ENCODE measurements at places on chromosomes 7 and 10.

DNA sequence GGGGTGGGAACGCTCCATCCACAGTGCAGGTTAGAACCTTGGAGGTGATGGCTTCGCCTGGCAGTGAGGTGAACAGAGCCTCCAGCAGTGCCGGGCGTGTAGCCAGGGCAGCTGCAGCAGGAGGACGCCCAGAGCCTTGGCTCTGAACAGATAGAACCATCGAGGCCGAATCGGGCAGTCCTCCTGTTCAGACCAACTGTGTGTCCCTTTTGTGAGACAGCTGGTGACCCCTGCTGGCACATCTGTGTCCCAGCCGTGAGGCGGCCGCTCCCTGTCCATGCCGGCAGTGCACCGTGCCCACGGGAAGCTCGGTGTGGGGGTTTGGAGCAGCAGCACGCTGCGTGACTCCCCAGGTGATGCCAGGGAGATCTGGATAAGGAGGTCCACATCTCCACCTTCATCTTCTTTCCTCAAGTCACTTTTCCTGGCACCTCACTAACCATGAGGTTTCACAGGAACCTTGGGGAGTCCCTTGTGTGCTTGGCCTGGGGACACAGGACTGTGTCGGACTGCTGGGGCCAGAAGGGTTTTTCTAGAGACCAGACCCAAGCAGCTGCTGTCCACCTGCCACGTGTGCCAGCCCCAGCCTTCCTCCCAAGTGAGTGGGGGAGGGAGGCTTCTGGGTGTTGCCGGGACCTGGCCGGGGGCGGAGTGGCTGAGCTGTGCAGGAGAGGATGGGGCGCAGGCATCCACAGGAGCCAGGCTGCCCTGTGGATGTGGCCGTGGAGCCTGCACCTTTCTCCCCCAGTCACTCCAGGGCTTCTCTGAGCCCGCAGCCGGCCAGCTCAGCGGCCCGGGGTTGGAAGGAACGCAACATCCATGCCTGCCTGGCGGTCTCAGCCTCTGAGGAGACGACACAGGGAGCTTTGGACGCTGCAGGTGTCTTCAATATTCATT, 69.4 kb downstream of the DNAJB6 start:
- no peak for DNase-seq

- no peak for DNase-seq
These were observed 172.1 kb upstream of the PHYHIPL start for GRCh38 chr10:59004392-59004791.

DNA sequence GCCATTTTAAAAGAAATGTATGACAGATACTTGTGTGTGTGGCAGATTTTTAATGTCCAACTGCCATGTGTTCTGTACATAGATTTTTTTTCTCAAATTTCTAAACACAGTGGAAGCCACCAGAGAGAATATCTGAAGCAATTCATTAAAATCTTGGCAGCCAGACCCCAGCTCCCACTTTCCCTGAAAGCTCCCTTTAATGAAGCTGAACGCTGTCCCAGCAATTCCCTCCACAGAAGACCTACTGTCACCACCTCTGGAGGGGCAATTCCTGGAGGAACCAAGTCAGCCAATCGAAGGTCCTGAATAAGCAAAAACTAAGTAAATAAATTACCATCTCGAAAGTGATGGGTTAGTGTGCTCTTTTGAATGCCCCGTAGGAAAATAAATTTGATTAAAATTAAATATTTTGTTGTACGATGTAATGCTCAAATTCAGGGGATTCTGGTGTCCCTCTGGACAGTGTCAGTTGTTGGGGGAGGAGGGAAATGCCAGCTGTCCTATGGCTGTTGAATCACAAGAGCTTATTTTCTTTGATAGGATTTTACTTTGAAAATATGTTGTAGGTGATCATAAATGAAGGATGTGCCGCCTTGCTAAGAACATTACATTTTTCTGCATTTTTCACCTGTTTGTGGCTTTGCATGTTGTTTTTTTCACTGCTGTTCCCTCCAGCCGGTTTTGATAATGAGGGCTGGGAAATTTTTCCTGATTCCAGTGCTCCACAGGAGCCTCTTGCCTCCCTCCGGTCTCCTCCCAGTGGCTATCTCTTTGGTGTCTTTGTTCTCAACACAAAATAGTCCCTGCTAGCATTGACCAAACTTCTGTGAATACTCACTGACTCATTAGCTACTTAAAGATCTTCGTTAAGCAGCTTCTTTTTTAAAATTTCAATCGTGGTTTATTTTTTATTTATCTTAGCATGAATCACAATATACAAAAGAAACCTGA, 9.2 kb upstream of the GSAP start:
- DNase-seq, result peak; percentile 24

DNA sequence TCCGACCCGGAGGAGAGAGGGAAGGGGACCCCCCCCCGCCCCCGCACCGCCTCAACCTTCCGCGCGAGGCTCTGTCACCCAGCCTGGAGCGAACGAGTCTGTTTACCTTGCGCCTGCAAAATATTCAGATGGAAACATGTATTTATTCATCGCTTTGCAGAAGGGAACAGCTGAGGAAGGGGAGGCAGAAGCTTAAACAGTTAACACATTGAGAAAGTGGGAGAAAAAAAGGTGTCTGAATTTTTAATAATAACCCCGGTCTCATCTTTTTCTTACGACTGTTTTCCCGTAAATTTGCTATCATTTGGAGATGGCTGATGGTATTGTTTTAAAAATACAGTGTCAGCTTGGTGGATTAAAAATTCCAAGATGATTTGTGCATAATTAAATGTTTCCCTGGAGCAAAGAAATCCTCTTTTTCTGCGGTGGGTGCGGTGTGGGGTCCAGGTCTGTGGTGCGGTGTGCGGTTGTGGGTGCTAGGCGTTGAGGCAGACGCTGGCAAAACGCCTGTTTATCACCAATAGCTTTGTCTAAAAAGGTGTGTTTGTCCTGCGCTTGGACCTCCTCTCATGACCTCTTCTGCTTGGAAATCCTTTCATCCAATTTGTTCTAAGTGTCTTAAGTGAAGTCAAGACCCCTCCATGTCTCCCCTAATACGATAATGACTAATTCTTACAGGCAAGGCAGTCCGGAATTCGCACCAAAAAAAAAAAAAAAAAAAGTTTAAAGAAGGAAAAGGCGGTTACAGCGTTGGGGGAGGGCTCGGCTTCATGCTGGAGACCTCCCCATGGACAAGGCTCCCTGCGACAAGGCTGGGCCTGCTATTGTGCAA, 1.6 kb downstream of the UNCX start:
- no peak for DNase-seq

GRCh38 chr7:140509789-140510188, 30.5 kb upstream of the MKRN1 start:
- DNase-seq, result no peak

DNA sequence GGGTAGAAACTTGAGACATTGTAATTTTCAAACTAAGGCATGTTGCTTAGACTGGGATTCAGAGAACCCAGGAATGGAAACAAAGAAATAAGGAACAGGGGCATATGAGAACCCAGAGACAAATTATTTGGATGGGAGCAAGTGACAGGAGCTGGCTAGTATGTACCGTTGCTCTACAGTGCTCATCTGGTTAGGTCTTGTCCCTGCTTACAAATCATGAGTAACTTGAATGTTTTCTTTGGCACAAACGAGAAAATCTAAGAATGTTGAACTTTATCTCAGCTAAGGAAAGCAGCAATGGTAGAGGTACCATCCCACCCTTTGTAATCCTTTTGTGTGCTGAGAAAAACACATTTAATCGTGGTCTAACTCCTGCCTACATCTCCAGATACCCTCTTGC, 116.0 kb upstream of the IMMP2L start:
- DNase-seq, result no peak

- DNase-seq, result no peak
These were observed 47.9 kb upstream of the MRLN start for GRCh38 chr10:59801171-59801570.

DNA sequence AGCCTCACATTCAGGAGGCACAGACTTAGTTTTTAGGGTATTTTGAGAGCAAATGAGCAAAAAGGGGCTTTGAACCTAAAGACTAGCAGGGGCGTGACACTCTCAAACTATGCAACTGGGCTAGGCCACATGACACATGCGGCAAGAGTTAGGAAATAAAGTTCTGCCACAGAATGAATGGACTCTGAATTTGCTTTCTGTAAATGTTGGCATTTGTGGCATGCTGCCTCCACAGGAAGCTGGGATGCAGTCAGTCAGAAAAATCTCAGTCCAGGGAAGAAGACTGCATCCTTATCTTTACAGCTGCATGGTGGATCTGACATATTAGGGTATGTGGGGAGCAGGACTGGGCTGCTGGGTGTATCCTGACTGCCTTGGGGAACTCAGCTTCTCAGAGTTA, 181.0 kb downstream of the COBL start:
- no peak for DNase-seq

GRCh38 chr7:47392241-47392759, 189.6 kb downstream of the TNS3 start:
- no peak for DNase-seq

DNA sequence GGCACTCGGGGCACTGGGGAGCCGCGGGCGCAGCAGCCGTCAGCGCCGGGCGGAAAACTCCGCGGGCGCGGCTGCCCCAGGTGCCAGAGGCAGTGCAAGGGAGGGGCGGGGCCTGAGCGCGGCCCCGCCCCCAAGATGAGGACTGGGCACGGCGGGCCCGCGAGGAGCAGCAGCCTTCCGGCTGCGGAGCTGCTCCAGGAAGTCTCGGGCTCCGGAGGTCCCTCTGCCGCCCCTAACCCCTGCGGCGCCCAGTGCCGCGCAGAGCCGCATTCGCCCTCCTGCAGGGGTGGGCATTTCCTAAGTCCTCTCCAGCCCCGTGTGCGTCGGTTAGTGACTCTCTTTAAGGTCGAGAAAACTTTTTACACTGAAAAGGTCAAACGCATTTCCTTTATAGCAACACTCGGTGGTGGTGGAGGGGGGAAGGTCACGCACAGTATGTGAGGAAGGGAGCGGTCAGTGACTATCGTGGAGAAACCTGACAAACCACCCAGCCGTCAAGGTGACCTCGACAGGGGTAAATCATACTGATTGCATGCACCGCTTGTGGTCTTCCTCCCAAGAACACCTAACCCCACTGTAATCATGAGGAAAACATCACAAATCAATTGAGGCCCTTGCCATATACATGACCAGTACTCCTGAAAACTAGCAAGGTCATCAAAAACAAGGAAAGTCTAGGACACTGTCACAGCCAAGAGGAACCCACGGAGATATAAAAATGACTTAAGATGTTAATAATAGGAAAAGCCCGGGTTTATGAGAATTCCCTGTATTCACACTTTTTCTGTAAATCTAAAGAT, at the start of gene ANXA11:
Gene ANXA11, minus strand, starts transcription at position 61 of the 800 bp plus-strand sequence. CDS start 32,676 bp downstream, outside the sequence.
- DNase-seq, result peak; percentile 60

GRCh38 chr10:118209215-118209614, 132.9 kb downstream of the FAM204A start:
- no peak for DNase-seq

DNA sequence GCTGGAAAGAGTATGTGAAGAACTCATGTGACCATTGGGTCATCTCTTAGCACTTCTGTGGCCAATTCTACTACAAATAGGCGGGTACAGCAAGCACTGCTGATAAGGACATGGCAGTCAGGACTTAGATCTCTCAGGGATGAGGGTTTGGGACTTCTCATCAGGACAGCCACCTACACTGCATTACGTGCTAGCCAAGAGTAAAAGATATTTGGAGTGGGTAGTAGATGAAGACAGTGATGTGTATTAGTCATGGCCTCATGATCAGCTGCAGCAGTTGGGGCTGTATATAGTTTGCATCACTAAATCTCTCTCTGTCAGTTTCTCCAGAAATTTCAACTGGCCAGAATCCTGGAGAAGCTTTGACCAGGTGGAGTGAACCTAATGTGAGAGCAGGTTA, 9.2 kb downstream of the TAS2R60 start:
- DNase-seq, result no peak

DNA sequence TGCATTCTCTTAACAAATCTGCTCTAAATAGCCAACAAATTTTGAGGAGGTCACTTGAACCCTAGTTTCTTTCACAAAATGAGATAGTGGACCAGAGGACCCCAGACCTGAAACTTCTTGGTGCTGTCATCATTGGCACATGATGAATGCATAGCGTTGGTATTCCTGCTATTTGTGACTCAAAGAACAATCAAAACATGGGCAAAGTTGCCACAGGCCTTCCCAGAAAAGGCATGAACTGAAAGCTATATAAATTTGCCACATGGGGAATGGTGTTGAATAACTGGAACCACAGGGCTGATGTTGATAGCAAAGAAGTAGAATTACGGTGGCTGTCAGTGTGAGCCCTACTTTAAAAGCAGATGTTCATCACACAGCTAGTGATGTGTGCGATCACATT, 219.9 kb upstream of the KMT2E start:
- DNase-seq, result no peak

DNA sequence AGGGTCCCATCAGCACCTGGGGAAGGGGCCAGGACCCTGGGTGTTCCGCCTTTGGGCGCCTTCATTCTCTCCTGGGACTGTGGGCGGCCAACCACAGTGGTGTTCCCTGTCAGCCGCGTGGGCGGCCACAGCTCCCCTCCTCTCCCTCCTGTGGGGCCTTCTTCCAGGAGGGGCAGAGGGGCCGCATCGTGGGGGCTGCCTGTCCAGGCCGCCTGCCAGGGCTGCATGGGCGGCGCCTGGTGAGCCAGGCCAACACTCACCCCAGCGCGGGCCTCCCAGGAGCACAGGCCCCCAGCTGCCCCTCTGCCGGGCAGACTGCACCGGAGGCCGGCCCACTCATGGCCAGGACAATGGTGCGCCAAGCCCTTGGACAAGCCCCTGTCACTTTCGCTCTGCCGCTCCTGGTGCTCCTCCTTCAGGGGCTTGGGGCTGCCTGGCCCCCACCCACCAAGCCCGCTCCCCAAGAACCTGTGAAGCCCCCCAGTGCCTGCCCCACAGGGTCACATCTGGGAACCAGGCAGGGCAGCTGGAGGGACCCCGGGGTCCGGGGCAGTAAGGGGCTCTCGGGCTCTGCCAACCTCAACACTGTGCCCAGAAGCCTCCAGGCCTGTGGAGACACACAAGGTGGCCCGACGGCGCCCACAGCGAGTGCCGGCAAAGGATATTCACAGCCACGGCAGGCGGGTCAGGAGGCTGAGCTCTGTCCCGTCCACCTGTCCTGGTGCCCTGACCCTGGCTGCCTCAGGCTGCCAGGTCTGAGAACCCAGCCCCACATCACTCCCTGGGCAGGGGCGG, 42.8 kb downstream of the AP5Z1 start:
- no peak for DNase-seq

- no peak for DNase-seq
These were observed 21.4 kb upstream of the MLXIPL start for GRCh38 chr7:73645643-73646174.

- DNase-seq, result no peak
These were observed 60.7 kb downstream of the ZNF92 start for GRCh38 chr7:65434307-65434706.

GRCh38 chr7:127587663-127588018, 570 bp upstream of the ARF5 start:
- DNase-seq, result no peak

GRCh38 chr7:27148756-27149641, 1.4 kb upstream of the HOXA6 start:
- DNase-seq, result no peak

- DNase-seq, result peak; percentile 46
These were observed 73.8 kb downstream of the LANCL2 start for GRCh38 chr7:55438757-55439525.

- peak; percentile 26 for DNase-seq
These were observed 1.7 kb downstream of the SCRN1 start for GRCh38 chr7:29987811-29988317.

GRCh38 chr7:93198472-93198871, 27.8 kb downstream of the HEPACAM2 start:
- DNase-seq, result peak; percentile 51

- peak; percentile 26 for DNase-seq
These were observed 221.7 kb downstream of the PLXNA4 start for GRCh38 chr7:132354527-132354926.
